Tibial artery (tissue), 4 donors: ENCODE measurements at places on chromosomes 6 and 20.

DNA sequence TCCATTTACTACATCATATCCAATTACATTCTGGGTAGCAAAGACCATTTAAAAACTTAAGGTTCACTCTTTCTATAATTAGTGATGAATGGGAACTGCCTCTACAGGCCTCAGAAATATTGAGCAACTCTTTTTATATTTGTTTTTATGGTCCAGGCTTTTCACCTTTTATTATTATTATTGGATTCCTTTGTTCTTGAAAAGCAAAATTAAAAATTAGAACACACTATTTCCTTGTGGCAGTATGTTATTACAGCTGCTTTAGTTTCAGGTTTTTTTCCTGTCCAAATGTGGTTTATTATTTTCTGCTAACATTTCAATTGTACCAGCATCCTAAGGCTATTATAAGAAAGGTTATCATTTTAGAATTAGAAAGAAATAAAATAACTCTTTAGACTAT is 150.1 kb downstream of the FARS2 start:
- H3K4me3 ChIP-seq, result no peak overlapping the region
- H3K4me1 ChIP-seq, result no peaks in the 10 kb centered on the region
- no peak overlapping the region for H3K27ac ChIP-seq
- no peaks in the 10 kb centered on the region for H3K36me3 ChIP-seq

- no peaks in the 10 kb centered on the region for H3K27me3 ChIP-seq
- no peak overlapping the region for H3K27ac ChIP-seq
- no peak for DNase-seq
Observed at GRCh38 chr6:21046276-21046675, 512.0 kb downstream of the CDKAL1 start.

- no peak for DNase-seq
- H3K36me3 ChIP-seq, result no peaks in the 10 kb centered on the region
- H3K27me3 ChIP-seq, result no peaks in the 10 kb centered on the region
- H3K4me3 ChIP-seq, result no peak overlapping the region
- H3K4me1 ChIP-seq, result no peaks in the 10 kb centered on the region
Observed at GRCh38 chr6:34615574-34616226, 59.6 kb upstream of the SPDEF start.

DNA sequence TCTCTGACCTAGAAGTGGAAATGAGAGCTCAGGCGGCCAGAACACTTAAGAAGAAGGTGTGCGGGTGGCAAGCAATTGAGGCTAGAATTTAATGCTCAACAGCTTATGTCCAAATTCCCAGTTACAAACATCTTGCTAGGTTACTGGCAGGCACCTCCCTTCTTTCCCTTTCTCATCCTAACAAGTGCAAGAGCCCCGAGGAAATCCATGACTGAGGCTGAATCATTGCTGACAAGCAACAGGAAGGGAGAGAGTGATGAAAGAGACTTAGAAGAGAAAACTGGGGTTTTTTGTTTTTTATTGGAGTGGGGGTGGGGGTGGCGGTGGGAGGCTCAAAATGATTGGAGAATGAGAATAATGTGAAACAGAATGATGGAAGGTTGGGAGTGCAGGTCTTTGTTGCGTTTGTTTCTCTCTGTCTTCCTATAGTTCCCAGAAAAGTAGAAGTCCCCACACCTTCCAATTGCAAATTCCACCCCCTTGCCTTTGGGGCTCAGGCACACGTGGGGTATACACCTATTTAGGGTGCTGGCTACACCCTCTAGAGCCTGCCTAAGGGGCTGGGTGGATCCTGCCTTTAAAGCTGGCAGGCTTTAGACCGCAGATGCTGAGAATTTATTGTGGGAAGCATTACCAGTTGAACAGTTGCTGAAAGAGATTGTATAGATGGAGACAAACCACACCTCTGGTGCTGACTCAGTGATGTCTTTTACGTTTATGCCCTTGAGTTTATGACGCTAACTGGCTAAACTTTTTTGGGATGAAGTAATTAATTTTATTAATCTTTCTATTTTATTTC is 1.4 kb downstream of the FAM83B start:
- no peaks in the 10 kb centered on the region for H3K36me3 ChIP-seq
- no peak overlapping the region for H3K4me3 ChIP-seq
- no peak overlapping the region for H3K27ac ChIP-seq
- DNase-seq, result no peak
- peaks cover 10% of the 10 kb centered on the region for H3K4me1 ChIP-seq

- no peaks in the 10 kb centered on the region for H3K27me3 ChIP-seq
- H3K27ac ChIP-seq, result no peak overlapping the region
- no peaks in the 10 kb centered on the region for H3K36me3 ChIP-seq
Observed at GRCh38 chr6:68911811-68912210, 276.7 kb downstream of the ADGRB3 start.

GRCh38 chr6:130421585-130421984 is 55.8 kb downstream of the TMEM200A start:
- H3K27ac ChIP-seq, result no peak overlapping the region
- no peak for DNase-seq
- H3K27me3 ChIP-seq, result no peaks in the 10 kb centered on the region
- no peaks in the 10 kb centered on the region for H3K4me1 ChIP-seq

DNA sequence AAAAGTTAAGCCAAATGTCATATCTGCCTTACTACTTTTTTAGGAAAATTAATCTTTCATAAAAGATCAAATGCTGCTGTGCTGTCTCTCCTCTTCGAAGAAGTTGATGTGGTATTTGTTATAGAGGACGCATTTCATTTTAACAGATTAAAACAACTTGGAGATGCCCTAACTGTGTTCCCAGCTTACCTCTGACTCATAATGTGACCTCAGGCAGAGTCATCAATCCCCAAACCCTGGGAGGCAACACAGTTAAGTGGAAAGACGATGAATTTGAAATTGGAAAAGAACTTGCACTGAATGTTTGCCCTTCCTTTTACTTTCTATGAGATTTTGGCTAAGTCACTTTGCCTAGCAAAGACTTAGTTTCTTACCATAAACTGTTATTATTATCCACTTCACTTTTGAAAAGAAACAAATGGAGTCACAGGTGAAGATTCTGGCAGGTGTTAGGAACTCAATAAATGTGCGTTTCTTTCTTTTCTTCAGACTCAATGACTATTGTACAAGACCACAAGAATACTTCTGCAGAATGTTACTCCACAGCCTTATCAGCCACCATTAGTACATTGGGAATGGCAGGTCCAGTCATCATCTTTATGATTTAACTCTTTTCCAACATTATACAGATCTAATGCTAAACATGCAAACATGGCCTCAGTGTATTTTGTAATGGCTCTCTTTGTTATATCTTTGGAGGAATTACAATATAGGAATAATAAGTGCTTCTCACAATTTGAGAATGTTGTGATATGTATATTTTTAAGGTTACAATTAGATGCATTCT is 102.6 kb downstream of the COL21A1 start:
- peaks cover 4% of the 10 kb centered on the region for H3K36me3 ChIP-seq
- H3K4me3 ChIP-seq, result no peak overlapping the region
- peaks cover 37% of the 10 kb centered on the region for H3K4me1 ChIP-seq
- H3K27ac ChIP-seq, result no peak overlapping the region

DNA sequence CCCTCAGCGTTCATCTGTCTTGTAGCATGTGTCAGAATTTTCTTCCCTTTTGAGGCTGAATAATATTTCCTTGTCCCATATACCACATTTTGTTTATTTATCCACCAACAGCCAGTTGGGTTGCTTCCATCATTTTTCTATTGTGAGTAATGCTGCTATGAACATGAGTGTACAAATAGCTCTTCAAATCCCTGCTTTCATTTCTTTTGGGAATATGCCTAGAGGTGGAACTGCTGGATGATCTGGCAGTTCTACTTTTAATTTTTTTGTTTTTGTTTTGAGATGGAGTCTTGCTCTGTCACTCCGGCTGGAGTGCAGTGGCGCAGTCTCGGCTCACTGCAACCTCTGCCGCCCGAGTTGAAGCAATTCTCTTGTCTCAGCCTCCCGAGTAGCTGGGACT is 64.7 kb downstream of the SASH1 start:
- H3K27ac ChIP-seq, result peak overlapping the region; percentile 61
- no peak overlapping the region for H3K4me3 ChIP-seq
- peaks cover 30% of the 10 kb centered on the region for H3K4me1 ChIP-seq
- no peaks in the 10 kb centered on the region for H3K36me3 ChIP-seq
- DNase-seq, result peak; percentile 35
- no peaks in the 10 kb centered on the region for H3K27me3 ChIP-seq

DNA sequence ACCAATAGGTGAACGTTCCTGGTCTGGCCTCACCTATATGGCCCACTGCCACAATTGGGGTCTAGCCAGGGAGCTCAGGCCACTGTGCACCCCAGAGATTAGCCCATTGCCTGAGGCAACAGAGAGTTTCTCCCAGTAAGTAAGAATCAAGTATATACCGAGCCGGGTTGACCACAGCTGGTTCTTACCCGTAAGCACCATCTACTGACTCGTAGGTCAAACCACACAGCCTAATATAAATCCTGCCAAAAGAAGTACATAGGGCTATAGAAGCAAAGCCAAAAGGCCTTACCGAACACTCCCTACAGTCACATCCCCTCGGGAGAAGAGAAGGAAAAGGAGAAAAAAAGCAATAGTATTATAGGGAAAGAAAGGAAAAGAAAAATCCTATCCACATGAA is 463.6 kb upstream of the GJE1 start:
- H3K27me3 ChIP-seq, result no peaks in the 10 kb centered on the region
- H3K4me3 ChIP-seq, result no peak overlapping the region
- H3K27ac ChIP-seq, result no peak overlapping the region
- DNase-seq, result no peak

- peak overlapping the region; percentile 85 for H3K27ac ChIP-seq
- H3K36me3 ChIP-seq, result no peaks in the 10 kb centered on the region
- peaks cover 6% of the 10 kb centered on the region for H3K4me1 ChIP-seq
Observed at GRCh38 chr6:80003826-80004172, 650 bp upstream of the TTK start.

DNA sequence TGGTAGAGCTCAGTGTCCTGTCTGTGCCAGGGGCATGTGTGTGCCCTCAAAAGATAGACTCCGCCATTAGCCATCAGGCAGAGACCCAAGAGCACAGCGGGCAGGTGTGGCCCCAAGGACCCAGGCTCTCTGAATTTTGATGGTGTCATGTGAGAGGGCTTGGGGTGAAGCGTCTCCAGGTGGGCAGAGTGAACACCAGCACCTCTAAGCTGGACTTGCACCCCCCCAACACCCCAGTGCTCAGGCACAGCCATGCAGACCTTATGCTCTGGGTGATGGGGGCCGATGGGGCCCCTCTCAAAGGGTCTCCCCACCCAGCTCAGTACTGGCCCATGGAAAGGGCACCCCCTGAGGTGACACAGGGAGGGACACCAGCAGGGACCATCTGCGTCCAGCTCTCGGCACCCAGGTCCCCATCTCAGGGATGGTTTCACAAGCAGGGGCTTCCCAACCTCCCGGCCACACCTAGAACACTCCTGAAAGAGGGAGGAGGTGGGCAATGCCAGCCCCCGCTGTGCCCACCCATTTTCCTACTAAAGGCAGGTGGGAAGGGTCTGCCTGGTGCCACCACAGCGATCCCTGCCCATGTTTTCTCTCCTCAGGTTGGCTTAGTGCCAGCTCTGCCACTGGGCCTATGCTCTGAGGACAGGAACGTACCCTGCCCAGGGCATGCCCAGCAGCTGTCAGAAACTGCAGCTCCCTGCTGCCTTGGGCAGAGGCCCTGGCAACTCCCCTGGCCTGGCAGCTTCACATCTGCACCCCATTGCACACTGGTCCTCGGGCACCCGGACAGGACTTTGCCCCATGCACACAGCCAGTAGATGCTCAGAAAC is 3.5 kb downstream of the CST7 start:
- no peak overlapping the region for H3K27ac ChIP-seq
- no peak overlapping the region for H3K4me3 ChIP-seq
- H3K4me1 ChIP-seq, result no peaks in the 10 kb centered on the region
- no peaks in the 10 kb centered on the region for H3K27me3 ChIP-seq
- H3K36me3 ChIP-seq, result peaks cover 14% of the 10 kb centered on the region
- no peak for DNase-seq

- peak overlapping the region; percentile 95 for H3K4me3 ChIP-seq
- DNase-seq, result no peak
- H3K36me3 ChIP-seq, result no peaks in the 10 kb centered on the region
- H3K4me1 ChIP-seq, result peaks cover 11% of the 10 kb centered on the region
Observed at GRCh38 chr6:20213271-20213798, 1.1 kb upstream of the MBOAT1 start.

DNA sequence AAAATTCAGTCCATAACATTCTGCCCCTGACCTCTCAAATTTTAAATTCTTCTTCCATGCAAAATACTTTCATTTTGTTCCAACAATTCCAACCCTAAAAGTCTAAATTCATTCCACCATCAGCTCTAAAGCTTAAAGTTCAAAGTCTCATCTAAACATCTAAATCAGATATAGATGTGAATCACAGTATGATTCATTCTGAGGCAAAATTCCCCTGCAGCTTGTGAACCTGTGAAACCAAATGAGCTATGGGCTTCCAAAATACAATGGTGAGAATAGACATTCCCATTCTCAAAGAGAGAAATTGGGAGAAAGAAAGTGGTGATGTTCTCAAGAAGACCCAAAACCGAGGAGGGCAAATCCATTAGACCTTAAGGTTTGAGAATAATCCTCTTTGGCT is 309.8 kb downstream of the HIVEP2 start:
- no peaks in the 10 kb centered on the region for H3K4me1 ChIP-seq
- no peak overlapping the region for H3K27ac ChIP-seq
- no peaks in the 10 kb centered on the region for H3K36me3 ChIP-seq
- H3K27me3 ChIP-seq, result no peaks in the 10 kb centered on the region

- H3K27me3 ChIP-seq, result no peaks in the 10 kb centered on the region
- no peaks in the 10 kb centered on the region for H3K4me1 ChIP-seq
- no peak overlapping the region for H3K4me3 ChIP-seq
- H3K27ac ChIP-seq, result no peak overlapping the region
- DNase-seq, result no peak
- no peaks in the 10 kb centered on the region for H3K36me3 ChIP-seq
Observed at GRCh38 chr20:54017846-54018245, 52.5 kb downstream of the BCAS1 start.

GRCh38 chr6:72894091-72894490 is 272.2 kb downstream of the KCNQ5 start:
- no peaks in the 10 kb centered on the region for H3K4me1 ChIP-seq
- H3K27ac ChIP-seq, result no peak overlapping the region
- no peak for DNase-seq
- no peaks in the 10 kb centered on the region for H3K27me3 ChIP-seq
- no peak overlapping the region for H3K4me3 ChIP-seq

DNA sequence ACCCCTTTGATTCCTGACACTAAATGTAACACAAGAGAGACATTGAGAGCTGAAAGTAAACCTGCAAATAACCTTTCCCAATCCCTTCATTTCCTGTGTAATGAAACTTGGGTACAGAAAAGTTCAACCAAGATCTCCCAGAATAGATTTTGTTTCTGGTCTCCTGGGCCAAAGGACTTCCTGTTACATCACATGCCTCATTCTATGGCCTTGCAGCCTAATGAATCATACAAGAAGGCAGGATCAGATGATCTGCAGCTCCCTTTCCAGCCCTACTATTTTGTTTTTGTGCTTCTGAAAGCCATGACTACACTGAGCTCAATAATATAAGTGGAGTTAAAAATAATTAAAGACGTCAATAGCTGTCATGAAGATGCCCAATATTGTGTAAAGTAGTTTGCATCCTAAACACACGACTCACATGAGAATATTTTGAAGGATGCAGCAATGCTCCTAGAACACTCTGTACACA is 73.4 kb upstream of the NOX3 start:
- H3K4me3 ChIP-seq, result no peak overlapping the region
- H3K36me3 ChIP-seq, result no peaks in the 10 kb centered on the region
- no peaks in the 10 kb centered on the region for H3K27me3 ChIP-seq
- H3K27ac ChIP-seq, result peak overlapping the region; percentile 69
